NCI-H2107 (cell line): ENCODE measurements at places on chromosomes 5 and 9.

GRCh38 chr9:136667940-136668760 is 5.4 kb downstream of the EGFL7 start:
- no peak for DNase-seq

DNA sequence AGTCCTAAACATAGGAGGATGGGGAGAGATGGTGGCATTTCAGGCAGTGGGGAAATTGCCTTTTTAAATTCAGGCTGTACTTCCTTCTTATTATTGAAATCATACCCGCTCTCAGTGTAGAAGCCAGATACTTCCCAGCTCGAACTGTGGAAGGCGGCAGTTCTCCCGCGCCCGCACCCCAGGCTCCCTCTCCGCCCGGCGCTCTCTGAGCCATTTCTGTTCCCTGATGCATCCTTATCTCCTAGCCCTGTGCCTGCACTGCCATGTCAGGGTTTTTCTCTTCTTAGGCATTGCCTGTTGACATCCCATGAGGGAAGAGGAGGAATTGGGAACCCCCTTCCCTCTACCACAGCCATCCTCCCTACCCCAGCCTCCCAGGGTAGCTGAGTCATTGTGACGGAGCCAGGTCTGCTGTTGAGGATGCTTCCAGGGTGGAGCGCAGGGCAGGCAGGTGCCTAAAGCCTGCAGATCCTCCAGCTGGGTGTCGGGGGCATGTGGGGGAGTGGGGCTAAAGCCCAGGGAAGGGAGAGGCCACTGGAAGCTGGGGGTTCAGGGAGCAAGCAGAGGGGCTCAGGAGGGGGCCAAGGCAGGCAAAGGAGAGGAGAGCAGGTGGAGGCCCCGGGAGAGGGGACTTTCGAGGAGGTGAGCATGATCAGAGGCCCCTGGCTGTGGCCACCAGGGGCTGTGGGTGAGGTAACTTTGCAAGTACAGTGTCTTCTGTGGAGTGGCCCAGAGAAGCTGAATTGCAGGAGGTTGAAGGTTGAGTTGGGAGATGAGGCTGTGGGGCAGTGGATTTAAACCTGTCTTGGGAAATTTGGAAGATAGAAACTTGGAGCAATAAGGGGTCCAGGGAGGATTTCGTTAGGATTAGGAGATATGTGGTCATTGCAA is 16.2 kb downstream of the LAMC3 start:
- no peak for DNase-seq

GRCh38 chr5:172769616-172770373 is 1.2 kb downstream of the DUSP1 start:
- DNase-seq: no peak

- no peak for DNase-seq
Measured at GRCh38 chr9:124755061-124755460, 16.1 kb downstream of the NR6A1 start.

- DNase-seq: no peak
Measured at GRCh38 chr5:109324931-109325330, 84.8 kb downstream of the PJA2 start.

DNA sequence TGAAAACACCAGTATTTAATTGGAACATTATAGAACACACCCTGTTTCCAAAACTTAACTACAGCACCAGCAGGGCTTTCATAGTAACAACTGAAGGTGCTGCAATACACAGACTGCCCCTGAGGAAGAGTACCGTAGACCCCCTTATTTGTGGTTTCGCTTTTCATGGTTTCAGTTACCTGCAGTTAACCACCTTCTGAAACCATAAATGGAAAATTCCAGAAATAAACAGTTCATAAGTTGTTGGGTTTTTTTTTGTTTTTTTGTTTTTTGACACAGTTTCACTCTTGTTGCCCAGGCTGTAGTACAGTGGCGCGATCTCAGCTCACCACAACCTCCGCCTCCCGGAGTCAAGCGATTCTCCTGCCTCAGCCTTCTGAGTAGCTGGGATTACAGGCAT is 9.5 kb upstream of the GLDC start:
- DNase-seq: no peak

DNA sequence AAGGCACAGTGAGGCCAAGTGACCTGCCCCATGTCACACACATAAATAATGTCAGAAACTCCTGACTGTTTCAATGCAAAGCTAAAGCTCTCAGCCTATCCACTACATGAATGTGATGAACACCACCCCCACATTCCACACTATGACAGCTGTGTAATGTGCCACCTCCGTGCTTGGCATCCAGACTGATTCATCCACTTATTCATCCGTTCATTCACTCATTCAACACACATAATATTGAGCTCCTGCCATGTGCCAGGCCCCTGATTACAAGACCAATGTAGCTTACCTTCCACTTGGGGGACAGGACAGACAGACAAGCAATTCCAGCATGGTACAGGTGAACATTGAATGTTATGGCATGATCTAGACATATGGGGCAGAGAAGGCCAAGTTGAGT is 46.2 kb upstream of the FABP6 start:
- no peak for DNase-seq

DNA sequence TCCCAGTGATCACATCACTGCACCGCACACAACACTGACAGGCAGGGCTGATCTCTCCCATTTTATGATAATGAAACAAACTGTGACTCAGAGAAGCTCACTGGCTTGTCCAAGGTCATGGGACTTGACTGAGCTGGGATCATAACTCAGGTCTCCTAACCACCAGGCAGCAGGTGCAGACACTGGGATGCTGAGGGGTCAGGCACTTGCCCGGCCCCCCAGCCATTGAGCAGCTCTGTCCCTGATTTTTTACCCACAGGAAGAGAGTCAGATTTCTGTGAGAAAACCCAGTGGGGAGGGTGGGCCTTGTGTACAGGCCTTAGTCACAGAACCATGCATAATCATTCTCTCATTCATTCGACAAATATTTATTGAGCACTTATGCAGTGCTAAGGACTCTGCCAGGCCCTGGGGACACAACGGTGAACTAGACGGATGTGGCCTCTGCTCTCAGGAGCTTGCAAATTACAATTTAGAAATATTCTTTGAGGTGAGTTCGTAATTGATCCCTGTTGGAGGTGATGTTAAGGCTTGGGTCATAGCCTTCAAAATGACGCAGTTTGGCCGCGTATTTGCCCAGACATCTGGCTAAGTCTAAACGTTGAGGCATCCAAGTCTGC is 54.5 kb upstream of the TGFBR1 start:
- DNase-seq: no peak

DNA sequence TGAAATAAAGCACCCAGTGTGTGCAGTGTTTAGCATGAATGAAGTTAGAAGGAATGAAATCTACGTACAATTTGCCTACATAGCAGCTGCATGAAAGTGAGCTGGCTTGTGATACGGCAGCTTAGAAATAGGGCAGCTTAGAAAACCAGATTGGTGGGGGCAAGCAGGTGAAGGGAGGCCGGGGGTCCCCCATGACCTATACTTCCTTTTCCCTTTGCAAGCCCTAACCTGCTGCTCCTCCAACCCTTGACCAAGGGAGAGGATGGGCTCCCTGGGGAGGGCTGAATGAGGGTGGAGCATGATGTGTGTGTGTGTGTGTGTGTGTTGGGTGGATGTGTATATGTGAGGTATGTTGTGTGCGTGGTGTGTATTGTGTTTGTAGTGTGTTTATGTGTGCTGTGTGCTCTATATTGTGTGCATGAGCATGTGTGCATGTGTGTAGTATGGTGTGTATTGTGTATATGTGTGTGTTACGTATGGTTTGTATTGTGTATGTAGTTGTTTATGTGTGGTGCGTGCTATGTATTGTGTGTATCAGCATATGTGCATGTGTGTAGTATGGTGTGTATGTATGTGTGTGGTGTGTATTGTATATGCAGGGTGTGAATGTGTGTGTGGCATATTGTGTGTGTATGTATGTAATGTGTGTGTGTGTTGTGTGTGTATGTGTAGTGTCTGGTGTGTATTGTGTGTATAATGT is 72.1 kb downstream of the TENT4A start:
- no peak for DNase-seq

- no peak for DNase-seq
Measured at GRCh38 chr5:67267512-67268216, 71.1 kb upstream of the CD180 start.

DNA sequence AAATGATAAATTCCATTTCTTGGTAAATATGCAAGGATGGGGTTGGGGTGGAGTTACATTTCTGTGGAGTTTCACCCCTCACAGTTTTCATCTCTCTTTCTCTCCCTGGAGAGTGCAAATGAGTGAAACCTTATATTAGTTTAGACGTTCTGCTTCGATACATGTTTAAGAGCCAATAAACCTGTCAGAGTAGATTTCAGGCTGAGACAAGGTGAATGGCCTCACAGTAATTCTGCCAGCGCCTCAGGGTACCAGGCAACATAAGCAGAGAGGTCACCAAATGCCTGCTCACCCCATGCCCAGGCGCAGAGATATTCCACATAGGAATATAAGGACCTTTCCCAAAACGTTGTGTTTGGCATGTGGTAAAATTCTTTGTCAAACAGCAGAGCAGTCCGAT is 154.9 kb upstream of the VLDLR start:
- peak; percentile 45 for DNase-seq

GRCh38 chr5:147575598-147575997 is 65.7 kb upstream of the DPYSL3 start:
- no peak for DNase-seq

DNA sequence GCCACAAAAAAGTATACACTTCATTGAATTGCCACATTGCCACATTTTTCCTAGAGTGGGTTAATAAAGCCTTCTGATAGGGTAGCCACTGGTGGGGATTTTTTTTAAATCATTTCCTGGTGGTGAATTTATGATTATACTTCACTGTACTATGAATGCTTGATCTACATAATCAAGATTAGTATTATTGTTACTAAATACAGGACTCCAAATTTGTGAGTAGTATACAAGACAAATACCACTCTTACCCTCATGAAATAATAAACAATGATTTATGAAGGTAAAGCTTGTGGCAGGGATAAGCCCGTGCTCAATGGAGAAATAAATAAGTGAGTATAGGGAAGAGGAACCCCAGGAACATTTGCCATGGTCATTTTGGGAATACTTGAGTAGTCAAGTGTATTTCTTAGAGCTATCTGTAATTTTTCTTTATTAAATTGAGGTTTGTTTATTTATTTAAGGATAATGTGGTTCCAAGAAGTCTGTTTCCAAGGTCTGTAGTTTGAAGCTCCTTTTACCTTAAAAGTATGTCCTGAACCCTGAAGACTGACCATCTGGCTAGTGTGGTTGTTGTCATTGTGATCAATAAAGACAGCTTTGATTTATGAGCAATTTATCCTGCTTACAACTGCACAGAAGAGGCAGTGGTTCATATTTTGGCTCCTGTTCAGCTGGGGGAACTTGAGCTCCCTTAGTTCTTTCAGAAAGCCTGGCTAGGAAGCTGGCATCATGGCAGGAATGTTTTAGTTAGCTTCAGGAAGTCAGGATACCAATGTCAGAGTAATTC is 118.6 kb downstream of the ZSWIM6 start:
- DNase-seq: no peak

DNA sequence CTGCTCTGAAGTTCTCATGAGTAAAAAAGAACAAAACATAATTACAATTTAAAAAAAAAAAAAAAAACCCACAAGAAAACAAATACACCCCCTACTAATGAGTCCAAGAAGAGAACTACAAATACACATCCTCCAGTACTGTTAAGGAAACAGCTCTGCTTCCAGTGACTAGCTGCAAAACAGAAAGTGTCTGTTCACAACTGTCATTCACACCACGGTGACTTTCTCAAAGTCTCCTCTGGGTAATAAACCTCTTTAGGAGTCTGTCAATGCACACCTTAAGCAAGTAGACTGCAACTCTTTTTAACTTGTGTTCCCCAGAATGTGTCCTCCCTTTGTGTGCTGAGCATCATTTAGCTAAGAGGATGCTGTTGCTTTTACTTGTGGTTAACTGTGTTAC is 6.2 kb downstream of the REEP5 start:
- DNase-seq: no peak

DNA sequence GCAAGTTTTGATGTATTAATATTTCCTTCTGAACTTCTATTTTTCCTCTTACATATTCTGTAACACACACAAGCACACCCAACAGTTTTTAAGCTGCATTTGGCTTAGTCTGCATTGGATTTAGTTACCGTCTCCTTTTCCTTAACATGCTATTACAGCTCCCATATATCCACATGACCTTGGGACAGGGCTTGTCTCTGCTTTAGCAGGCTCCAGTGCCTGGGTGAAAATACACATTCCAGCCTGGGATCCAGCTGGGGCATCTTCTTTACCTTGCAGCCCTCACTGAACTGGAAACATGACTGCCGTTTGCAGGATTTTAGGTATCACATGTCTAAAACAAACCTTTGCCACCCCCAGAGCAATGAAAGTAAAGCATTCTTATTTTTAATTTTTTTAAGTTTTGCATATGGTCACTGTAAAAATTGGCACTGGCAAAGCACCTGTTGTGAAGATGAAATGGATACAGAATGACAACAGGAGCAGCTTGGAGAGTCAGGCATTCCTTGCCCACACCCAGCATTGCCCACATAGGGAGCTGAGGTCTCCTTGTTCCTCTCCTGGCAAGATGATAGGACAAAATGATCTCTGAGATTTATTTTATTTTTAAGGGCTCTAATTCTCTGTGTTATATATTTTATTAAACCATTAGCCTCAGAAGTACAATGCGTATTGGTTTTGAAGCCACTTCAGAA is 4.0 kb downstream of the GADD45G start:
- DNase-seq: no peak

- DNase-seq: no peak
Measured at GRCh38 chr5:54254482-54255198, 55.7 kb downstream of the ARL15 start.

DNA sequence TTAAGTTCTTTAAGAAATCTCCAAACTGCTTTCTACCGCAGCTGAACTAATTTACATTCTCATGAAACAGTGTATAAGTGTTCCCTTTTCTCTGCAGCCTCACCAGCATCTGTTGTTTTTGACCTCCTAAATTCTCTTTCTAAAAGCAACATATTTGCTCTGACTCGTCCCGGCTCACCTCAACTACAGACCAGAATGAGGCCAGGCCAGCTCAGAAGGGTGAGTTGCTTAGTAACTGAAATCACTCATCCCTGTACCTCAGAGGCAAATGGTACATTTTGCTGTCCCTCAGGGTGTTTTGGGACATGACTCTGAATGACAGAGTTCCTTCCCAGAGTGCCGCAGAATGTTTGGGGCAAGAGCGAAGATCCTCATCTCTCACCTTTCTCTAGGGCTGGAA is 127.5 kb downstream of the FRMD3 start:
- no peak for DNase-seq

- DNase-seq: no peak
Measured at GRCh38 chr9:21560281-21560745, 78.2 kb upstream of the IFNE start.

DNA sequence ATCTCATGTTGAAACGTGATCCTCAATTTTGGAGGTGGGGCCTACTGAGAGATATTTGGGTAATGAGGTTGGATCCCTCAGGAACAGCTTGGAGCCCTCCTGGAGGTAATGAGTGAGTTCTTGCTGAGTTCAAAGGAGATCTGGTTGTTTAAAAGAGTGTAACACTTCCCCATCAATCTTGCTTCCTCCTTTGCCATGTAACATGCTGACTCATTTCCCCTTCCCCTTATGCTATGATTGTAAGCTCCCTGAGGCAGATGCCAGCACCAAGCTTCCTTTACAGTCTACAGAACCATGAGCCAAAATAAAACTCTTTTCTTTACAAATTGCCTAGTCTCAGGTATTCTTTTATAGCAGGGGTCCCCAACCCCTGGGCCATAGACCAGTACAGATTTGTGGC is 352.3 kb downstream of the SLCO4C1 start:
- no peak for DNase-seq
